ENCODE measurements at places on chromosomes 11 and 22.

- DNase-seq: peak; percentile 30
Observed at GRCh38 chr11:41281131-41281742, 178.2 kb downstream of the LRRC4C start.

DNA sequence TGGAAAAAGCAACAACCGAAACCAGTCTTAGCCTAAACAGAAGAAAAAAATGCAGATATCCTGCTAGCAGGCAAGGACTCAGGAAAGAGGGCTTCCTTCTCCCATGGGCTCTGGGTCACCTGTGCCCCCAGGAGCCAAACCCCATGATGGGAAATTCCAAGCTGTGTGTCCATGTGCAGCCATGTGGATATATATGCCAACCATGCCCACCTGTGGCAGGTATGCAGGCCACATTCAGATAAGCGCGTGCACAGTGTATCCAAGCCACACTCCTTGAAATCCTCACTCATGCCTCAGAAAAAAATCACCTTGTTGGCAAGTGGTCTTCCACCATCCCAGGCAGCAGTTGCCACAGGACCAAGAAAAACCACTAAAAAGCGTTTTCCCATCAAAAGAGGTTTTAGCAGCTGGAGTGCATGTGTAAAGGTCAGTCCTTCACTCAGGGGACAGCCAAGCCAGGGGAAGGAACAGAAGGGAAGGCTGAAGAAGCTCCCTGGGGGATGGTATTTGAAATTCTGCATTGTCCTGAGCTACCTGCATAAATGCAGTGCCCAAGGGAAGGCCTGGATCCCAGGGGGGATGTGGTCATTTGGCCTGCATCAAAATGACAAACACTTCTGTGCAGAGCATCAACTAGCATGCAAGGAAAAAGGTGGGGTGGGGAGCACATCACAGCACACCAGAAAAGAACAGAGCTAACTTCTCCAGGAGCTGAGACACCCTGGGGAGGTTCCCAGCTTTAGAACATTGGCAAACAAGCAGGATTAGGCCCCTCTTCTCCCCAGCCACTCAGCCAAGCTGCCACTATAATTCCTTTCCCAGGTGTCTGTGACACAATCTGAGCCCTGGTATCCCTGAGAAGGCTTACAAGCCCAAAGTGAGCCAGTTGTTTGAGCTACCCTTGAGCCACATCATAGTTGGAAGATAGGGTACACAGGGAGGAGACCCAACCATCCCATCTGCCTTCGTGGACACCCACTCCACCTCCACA is 76.2 kb downstream of the GALNT18 start:
- no peak for DNase-seq

DNA sequence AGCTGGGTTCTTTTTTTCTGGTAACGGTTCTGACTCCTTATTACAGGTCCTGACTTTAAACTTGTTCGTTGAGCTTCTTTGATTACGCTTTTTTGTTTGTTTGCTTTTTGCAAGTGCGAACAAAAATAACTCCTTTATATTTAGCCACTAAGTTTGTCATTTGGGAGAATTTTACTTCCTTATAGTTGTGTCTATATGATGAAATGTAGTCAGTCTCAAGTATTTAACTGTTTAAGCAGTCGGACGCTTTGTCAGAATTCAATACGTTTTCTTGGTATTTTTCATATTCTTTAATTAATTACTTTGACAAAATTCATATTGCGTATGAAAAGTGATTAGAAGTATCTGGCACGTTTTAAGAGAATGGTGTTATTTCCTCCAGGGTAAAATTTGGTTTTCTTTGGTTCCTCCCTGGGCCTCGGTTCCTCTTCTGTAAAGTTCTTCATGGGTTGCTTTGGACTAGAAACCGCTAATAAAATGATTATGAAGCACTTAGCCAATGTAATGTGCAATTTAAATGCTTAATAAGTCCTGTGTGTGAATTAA is 1.3 kb downstream of the CBL start:
- DNase-seq: no peak

GRCh38 chr11:79466411-79466810 is 25.6 kb upstream of the TENM4 start:
- DNase-seq: peak; percentile 67
